ENCODE measurements at places on chromosomes 2 and 18.

DNA sequence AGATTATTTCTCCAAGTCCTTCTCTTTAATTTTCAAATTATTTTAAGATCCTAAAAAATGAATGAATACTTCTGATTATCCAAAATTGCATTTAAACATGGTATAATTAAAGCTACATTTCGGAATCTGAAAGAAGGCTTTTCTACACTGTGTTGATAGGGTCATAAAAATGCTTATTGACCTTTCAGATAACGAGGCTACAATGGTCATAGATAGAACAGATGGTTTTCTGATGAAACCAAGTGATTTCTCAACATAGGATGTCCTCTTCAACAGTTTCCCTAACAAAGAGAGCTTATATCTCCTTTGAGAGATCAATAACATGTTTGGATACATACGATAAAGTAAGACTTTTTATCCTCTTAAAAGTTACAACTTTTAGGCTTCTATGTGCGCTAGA lies 201.1 kb downstream of the PTH2R start:
- DNase-seq: no peak

GRCh38 chr2:189848276-189848675 lies 64.0 kb downstream of the PMS1 start:
- no peak for DNase-seq

- no peak for DNase-seq
Measured at GRCh38 chr2:102106133-102106556, 36.4 kb upstream of the IL1R1 start.

DNA sequence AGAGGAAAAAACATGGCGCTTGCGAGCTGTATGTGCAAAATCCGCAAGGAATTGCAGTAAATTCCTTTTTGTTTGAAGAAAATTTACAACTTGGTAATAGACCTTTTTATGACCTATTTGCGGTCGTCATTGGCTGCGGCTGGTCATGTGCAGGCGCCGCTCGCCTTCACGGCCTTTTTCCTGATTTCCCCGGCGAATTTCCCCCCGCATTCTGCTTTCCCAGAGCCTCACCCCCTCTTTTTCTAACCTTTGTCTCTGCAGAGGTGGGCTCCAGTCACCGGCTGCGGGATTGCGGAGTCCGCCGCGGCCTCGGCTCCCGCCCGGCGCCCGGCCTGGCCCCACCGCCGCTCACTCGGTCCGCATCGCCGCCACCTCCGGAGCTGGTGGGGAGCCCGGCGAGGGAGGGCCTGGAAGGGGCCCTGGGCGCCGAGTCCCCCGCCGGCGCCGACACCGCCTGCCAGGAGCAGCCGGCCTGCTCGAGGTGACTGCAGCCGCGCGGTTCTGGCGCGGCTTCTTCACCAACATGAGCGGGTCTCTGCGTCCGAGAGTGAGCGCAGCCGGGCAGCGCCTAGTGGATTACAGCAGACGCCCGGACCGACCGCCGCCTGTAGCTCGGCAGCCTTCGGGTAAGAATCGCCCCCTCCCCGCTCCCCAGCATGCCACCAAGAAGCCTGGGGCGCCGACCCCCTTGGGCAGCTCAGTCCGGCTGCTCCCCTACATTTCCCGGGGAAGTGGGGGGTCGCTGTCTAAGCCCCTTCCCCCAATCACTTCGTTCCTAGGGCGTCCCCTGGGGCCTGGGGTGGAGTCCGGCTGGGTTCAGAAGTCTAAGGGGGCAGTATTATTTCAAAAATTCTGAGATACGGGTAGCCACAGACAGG lies 7.1 kb downstream of the HOXD8 start:
- DNase-seq: no peak

- no peak for DNase-seq
Measured at GRCh38 chr2:59732871-59733566, 820.4 kb downstream of the BCL11A start.

DNA sequence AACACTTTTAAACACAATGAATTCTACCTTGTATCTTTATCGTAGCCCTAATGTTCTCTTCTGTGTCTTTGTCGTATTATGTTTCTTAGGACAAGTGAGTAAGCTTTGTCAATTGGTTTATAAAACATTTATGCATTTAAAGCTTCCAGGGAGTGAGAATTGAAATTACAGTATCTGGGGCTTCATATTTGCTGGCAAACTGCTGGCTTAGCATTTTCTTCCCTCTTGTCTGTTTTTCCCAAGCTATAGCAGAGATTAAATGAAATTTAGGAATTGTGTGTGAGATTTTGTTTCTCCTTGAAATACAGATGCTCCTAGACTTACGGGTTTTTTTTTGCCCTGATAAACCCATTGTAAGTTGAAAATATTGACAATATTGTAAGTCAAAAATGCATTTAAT lies 73.3 kb downstream of the FMNL2 start:
- no peak for DNase-seq

DNA sequence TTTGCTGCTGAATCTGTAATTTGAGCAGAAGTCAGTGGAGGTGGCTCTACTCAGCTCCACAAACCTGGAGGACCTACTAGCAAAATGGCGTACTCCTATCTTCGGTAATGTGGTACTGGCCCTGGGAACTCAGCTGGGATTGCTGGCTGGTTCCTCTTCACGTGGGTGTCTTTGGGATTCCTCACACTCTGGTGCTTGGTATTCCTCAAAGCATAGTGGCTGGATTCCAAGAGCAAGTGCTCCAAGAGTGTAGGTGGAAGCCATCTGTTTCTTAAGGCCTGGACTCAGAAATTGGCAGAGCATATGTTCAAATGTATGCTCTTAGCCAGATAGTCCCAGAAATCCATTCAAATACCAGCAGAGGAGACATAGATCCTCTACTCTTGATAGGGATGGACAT lies 281.9 kb upstream of the CDH7 start:
- DNase-seq: no peak

- no peak for DNase-seq
Measured at GRCh38 chr18:48930926-48931325, 19.8 kb downstream of the SMAD7 start.

DNA sequence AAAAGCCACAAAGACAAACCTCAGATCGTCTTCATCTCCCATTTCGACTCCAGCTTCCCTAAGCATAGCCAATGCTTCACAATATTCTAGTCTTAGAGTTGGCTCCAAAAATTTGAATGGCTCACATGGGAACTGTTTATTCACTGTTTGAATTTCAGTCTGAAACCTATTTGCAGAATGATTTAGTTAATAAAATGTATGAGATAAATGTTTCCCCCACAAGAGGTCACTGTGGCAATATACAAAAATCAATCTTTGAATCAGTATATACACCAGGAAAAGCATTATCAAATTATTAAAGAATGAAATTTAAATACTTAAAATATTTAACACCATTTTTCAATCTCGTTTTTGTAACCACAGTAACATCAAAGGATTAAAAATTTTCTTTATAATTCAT lies 40.0 kb upstream of the MCM6 start:
- DNase-seq: peak; percentile 37

DNA sequence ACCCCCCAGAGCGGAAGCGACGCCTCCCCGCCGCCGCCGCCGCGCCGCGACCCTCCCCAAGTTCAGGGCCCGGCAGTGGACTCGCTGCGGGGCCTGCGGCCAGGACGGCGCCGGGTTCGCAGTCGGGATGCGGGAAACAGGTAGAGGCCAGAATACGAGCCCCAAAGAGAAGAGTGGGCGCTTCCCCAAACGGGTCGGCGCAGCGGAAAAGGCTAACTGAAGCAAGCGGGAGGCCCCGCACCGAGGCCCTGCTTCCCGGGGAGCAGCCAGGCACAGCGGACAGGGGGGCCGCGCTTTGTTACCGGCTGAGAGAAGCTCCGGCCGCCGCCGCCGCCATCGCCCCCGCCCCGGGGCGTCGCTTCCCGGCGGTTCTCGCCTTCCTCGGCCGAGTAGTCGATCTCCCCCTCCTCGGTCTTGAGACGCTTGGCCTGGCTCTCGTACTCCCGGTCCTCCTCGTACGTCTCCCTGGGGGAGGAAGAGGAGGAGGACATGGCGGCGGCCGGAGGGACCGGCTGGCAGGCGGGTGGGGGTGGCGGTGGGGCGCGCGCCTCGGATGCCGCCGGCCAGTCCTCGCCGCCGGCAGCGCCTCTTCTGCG lies 494 bp downstream of the HNRNPLL start:
- DNase-seq: no peak

DNA sequence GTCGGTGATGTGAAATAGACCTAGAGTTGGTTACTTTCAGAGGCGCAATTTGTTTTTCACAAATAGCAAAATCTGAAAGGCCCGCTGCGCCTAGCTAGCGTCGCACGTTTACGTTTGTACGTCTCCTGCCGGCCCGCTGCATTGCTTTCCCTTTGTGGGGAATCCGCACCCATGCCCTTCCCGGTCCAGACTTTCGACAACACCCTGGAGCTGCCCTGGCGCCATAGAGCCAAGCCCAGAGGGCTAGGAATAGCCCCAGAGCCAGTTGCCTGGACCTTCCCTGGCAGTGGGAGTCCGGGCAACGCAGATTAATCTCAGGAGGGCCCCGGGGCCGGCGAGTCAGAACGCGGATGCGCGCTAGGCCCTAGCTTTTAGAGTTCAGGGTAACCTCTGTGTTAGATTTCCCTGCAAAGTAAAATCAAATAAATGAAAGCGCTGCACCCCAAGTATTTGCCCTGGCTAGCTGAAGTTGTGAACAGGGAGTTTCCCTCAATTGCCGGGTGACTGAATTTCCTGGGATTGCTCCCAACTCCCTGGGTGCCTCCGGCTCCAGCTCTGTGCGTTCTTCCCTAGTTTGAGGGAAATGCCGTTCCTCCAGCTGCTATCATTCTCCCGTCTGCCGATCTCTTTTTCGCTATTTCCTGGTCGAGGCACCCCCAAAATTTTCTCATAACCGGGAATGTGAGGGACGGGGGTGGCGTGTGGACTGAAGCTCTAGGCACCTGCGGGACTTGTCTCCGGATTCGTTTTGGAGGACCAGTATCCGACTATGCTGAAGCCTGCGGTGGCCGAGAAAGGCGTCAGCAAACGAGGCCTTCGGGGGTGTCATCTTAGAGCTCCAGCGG lies 1.2 kb upstream of the EN1 start:
- DNase-seq: no peak

- DNase-seq: no peak
Measured at GRCh38 chr2:194867328-194867727, 789.7 kb upstream of the SLC39A10 start.

- DNase-seq: no peak
Measured at GRCh38 chr2:3476321-3476984, 42.9 kb downstream of the ADI1 start.

- no peak for DNase-seq
Measured at GRCh38 chr2:46120792-46121555, 176.2 kb upstream of the EPAS1 start.

- no peak for DNase-seq
Measured at GRCh38 chr18:74945774-74946545, 263.0 kb downstream of the PTGR3 start.

- no peak for DNase-seq
Measured at GRCh38 chr2:72998234-72998651, 73.3 kb downstream of the SFXN5 start.

- DNase-seq: no peak
Measured at GRCh38 chr18:5110266-5110665, 86.8 kb downstream of the AKAIN1 start.

GRCh38 chr2:196380098-196380497 lies 208.7 kb upstream of the STK17B start:
- DNase-seq: no peak

DNA sequence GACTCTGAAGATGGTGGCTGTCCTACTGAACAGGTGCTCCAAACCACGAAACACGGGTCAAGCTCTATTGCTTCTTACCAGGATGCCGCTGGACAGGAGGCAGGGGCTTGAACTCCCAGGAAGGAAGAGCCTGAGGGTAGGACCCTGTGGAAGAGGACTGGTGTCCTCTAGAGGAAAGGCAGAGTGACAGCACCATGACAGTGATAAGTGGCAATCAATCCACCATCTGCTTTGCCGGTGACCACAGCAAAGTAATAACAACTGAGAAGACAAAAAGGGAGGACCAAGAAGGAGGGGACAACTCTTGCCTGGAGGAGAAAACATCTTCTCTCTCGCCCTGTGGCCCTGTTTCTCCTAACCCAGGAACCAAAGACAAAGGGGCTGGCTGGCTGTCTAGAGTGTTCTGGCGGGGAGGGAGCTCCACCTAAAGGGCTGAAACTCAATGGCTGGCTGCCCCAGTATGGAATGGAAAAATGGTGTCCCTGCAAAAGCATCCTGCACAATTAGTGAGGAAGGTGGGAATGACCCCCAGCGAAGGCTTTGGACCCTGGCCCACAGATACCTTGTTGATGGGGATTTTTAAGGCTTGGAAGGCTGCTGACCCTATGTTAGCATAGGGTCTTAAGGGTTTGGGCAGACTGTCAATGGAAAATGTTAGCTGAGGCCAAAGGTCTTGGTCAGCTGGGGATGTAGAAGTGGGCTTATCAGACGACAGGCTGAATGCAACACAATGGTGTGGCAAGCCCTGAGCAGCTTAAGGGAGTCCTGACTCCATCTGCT lies 35.4 kb downstream of the PROC start:
- no peak for DNase-seq

DNA sequence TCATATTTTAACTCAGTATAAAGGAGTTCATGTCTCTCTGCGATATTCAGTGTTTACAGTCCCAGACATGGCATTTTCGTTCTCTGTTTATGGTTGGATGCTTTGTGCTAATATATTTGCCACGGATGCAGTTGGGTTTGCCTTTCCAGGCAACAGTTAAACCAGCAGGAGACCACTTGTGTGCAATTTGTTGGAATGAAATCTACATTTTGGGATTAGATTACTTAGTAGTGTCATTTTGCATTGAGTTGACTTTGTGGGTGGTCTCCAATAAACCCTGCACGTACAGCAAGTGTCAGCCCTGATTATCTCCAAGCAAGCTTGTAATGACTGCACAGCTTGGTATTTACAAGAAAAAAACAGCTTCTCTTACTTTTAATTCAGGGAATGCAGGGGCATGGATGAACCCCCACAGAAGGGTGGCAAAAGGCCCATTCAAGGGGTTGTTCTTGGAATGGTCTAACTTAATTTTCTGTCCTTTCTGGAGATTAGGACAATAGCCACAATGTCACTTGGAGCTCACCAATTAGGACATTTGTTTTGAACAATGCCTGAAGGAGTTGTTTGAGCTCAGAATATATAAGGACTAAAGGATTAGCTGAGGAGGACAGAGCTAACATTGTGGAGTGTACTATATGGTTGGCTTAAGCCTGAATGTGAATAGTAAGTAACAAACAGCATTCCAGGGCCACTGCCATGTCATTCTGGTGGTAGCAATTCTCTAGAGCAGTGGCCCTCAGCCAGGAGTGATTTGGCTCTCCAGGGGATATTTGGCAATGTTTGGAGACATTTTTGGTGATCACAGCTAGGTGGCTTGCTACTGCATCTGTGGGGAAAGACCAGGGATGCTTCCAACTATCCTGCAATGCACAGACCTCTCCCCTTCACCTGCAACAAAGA lies 121.5 kb downstream of the SLC4A3 start:
- DNase-seq: no peak

DNA sequence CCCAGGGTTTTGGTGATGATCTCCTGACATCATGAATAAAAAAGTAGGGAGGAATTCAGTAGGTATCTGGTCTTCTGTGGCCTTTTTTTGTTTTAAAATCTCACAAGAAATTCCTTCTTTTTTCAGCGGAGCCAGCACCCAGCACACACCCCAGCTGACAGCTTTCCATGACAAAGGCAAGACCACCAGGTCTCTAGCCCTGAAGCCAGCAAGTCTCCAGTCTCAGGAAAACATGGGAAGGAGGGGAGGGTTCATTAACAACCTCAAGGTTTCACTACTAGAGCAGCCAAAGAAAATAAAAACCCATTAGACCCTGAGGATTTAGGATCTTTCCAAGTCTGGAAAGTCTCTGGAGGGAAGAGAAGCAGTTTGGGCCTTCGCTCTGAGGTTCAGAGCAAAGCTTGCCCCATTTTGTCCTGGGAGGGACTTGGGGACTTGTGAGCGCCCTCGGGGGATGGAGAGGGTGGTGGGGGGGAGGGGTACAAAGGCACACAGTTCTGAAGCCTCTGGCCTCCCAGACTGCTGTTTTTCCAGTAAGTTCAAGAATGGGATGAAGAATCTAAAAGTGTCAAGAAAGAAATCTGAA lies 9.0 kb downstream of the FOXI3 start:
- no peak for DNase-seq

- no peak for DNase-seq
Measured at GRCh38 chr18:34999756-35000289, 41.4 kb upstream of the MAPRE2 start.

Measured in tibial nerve (tissue), 4 donors.